ENCODE measurements at places on chromosomes 1 and 21. TPM values are rescaled to one million over a fixed set of nuclear protein-coding genes. Genes with fewer than 3 reads are reported as not detected.

DNA sequence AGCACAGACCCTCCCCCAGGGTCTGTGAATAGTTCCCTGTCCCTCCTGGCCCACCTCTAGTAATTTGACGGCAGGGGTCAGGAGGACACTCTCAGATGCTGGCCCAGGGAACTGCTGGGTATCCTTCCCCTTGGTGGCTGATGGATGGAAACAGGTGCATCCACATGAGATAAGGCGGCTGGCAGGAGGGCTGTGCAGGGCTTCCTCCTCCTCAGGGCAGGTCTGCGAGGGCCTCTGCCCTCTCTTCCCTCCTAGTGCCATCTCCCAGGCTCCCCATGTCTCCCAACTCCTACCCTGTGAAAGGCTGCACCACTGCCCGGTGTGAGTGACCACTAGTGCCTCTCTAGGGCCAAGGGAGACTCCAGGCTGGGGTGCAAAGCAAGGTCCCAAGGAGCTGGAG lies 123.9 kb downstream of the GLIS1 start:
- H3K4me3 ChIP-seq, result no peak overlapping the region
- no peaks in the 10 kb centered on the region for H3K4me1 ChIP-seq
- H3K27me3 ChIP-seq, result no peaks in the 10 kb centered on the region

DNA sequence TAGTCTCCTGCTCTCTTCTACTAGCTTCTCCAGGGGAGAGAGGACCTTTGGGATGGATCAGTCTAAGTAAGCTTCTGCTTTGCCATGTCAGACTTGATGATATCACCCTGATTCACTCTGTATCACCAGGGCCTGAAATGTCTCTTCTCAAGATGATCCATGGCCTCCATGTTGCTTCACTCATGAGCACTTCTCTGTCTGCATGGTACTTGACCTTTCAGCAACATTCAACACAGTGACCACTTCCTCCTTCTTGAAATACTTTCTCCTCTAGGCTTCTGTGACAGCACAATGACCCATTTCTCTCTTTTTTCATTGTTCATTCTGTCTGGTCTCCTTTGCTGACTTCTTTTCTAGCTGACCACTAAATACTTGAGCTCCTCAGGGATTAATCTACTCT lies 35.3 kb upstream of the NGF start:
- H3K36me3 ChIP-seq, result no peaks in the 10 kb centered on the region
- no peak for DNase-seq
- H3K4me1 ChIP-seq, result no peaks in the 10 kb centered on the region
- H3K27ac ChIP-seq, result no peak overlapping the region
- H3K27me3 ChIP-seq, result no peaks in the 10 kb centered on the region
- no peak overlapping the region for H3K4me3 ChIP-seq

TMEM51 gene
- total RNA-seq, result 8.8 TPM

- no peaks in the 10 kb centered on the region for H3K4me1 ChIP-seq
- no peak for DNase-seq
- H3K36me3 ChIP-seq, result no peaks in the 10 kb centered on the region
- H3K4me3 ChIP-seq, result no peak overlapping the region
These were observed 25.4 kb downstream of the ECE1 start for GRCh38 chr1:21264898-21265297.

GRCh38 chr1:17194133-17194475 lies 10.8 kb upstream of the PADI1 start:
- H3K36me3 ChIP-seq, result no peaks in the 10 kb centered on the region
- H3K4me3 ChIP-seq, result no peak overlapping the region
- no peak overlapping the region for H3K27ac ChIP-seq
- no peaks in the 10 kb centered on the region for H3K4me1 ChIP-seq
- DNase-seq, result no peak

GRCh38 chr1:221672239-221672645 lies 69.6 kb downstream of the DUSP10 start:
- H3K4me3 ChIP-seq, result no peak overlapping the region
- no peaks in the 10 kb centered on the region for H3K4me1 ChIP-seq
- H3K36me3 ChIP-seq, result no peaks in the 10 kb centered on the region
- DNase-seq, result no peak

- H3K27ac ChIP-seq, result peak overlapping the region; percentile 34
- DNase-seq, result no peak
- H3K36me3 ChIP-seq, result peaks cover 5% of the 10 kb centered on the region
- no peak overlapping the region for H3K4me3 ChIP-seq
These were observed 2.5 kb downstream of the PHLDA3 start for GRCh38 chr1:201466492-201466891.

DNA sequence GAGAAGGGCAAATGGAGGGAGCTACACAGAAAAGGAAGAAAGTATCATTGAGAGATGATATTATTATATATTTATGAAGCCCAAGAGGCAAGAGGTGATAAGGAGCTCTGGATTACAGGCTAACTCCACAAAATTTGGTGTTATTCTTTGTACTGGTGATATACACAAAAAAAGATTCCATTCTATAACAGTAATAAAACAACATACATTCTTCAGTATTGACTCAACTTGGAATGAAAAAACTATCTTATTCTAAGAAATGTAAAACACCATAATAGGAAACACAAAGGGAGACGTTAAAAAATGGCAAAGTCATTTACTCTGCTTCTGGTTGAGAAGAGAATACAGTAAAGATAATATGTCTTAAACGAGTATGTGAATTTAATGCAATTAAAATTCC lies 99.4 kb downstream of the TEX35 start:
- no peak overlapping the region for H3K4me3 ChIP-seq
- no peak for DNase-seq
- no peaks in the 10 kb centered on the region for H3K36me3 ChIP-seq
- H3K27ac ChIP-seq, result no peak overlapping the region

- H3K4me1 ChIP-seq, result no peaks in the 10 kb centered on the region
- H3K27ac ChIP-seq, result no peak overlapping the region
- peak overlapping the region; percentile 1 for H3K4me3 ChIP-seq
- H3K36me3 ChIP-seq, result no peaks in the 10 kb centered on the region
- DNase-seq, result no peak
- no peaks in the 10 kb centered on the region for H3K27me3 ChIP-seq
These were observed 20.1 kb downstream of the FAAP20 start for GRCh38 chr1:2174348-2175054.

DNA sequence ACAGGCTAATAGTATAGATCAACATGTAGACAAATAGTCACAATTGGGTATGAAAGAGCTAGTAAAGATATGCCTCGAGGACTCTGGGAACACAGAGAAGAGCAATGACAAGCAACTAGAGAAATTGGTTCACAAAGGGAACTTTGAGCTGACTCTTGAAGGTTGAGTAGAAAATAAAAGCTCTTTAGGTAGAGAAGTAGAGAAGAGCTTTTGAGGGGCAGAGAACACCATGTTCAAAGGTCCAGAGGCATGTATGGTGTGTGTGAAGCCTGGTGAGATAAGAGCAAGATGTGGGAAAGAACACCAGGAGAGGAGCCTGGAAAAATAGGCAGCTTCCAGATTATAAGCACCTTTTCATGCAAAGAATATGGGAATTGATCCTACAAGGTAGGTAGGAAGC lies 109.7 kb upstream of the MAGI3 start:
- H3K36me3 ChIP-seq, result no peaks in the 10 kb centered on the region
- no peak for DNase-seq
- no peak overlapping the region for H3K4me3 ChIP-seq
- H3K27me3 ChIP-seq, result no peaks in the 10 kb centered on the region
- H3K27ac ChIP-seq, result no peak overlapping the region

GRCh38 chr21:37622755-37623154 lies 256.2 kb downstream of the DYRK1A start:
- H3K27ac ChIP-seq, result peak overlapping the region; percentile 32
- DNase-seq, result no peak

DNA sequence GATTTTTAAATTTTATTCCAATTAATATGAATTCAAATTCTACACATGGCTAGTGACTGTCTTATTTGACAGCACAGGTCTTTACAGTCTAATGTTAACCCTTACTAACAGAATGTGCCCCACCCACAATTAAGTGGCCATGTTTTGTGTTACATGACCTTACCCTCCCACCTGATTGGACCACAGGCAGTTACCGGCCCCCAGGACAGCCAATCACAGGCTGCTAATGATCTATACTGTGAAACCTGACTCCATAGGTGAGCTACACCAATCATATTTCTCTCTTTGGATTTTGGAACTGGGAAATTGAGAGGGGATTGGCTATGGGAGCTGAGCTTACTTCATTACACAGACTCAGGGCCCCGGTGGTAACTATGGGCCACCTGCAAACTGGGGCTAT lies 27.5 kb downstream of the ZP4 start:
- no peak for DNase-seq
- H3K27me3 ChIP-seq, result peaks cover 2% of the 10 kb centered on the region
- H3K4me1 ChIP-seq, result no peaks in the 10 kb centered on the region
- no peaks in the 10 kb centered on the region for H3K36me3 ChIP-seq
- H3K27ac ChIP-seq, result no peak overlapping the region

DNA sequence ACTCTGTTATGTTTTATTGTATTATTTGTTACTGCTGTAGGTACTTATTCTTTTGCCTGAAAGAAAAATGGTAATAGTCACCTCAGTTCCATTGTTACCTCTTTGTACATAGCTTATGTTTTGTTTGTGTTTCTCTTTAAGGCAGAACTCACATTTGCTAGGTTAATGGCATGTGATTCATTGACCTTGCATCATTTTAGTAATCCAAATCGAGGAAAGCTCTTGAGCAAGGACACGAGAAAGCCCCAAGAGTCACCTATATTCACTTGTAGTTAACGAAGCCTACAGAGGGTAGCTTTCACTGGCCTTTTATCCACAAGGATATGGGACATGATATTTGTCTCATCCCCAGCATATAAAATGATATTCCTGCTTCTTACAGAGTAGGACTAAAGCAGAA lies 1765.2 kb downstream of the NCAM2 start:
- no peak overlapping the region for H3K27ac ChIP-seq
- H3K27me3 ChIP-seq, result no peaks in the 10 kb centered on the region
- H3K36me3 ChIP-seq, result no peaks in the 10 kb centered on the region
- H3K4me1 ChIP-seq, result no peaks in the 10 kb centered on the region
- DNase-seq, result no peak

DNA sequence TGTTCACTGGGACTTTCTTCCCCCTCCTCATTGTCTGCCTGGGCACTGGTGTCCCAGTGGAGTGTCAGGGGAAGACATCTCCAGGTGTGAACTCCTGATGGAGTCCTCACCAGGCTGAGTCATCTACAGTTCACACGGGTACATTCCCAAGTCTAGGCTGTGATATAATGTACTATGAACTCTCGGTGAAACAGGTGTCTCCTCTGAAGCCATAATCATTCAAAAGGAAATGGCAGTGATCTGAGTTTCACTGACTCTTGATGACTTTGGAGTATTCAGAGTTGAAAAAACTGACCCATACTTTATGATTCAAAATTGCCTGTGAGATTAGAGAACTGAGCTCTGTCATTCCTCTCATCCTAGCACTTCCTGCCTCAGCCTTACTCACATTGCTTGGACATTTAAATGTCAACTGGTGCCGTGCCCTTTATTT lies 9.1 kb downstream of the LAMC2 start:
- no peaks in the 10 kb centered on the region for H3K27me3 ChIP-seq
- DNase-seq, result no peak
- H3K4me1 ChIP-seq, result peaks cover 2% of the 10 kb centered on the region
- H3K36me3 ChIP-seq, result no peaks in the 10 kb centered on the region
- no peak overlapping the region for H3K27ac ChIP-seq
- H3K4me3 ChIP-seq, result no peak overlapping the region

DNA sequence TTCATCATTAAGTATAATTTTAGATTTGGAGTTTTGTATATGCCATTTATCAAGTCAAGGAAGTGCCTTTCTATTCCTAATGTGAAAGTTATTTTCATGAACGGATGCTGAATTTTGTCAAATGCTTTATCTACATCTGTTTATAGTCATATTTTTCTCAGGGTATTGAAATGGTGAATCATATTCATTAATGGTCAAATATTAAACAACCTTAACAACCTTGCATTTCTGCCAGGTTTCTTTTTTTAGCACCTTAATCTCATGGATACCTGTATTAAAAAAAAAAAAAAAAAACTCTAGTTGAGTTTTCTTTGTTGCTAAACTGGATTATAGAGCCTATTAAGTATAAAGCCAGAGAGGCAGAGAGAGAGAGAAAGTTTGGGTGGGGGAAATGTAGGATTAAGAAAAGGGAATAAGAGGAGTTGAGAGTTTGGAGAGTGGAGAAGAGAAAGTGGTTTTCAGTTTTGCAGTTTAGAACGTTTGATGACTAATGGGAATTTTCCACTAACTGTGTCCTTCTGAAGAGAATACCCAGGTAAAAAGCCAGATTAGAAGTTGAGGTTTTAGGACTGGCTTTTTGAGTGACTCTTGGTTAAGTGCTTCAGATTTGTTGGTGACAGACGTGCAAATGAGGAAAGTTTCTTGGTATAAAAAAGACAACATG lies 305.0 kb downstream of the HLX start:
- DNase-seq, result no peak
- H3K4me3 ChIP-seq, result no peak overlapping the region
- no peaks in the 10 kb centered on the region for H3K36me3 ChIP-seq
- H3K27ac ChIP-seq, result no peak overlapping the region
- H3K4me1 ChIP-seq, result no peaks in the 10 kb centered on the region
- no peaks in the 10 kb centered on the region for H3K27me3 ChIP-seq

RNF186 gene
- total RNA-seq, result not detected

DNM3 gene
- 5.1 TPM for total RNA-seq

KRTAP13-1 gene
- not detected for total RNA-seq

OR2M3 gene
- total RNA-seq, result not detected

GRCh38 chr1:225933072-225933471 lies 7.9 kb downstream of the LEFTY2 start:
- no peaks in the 10 kb centered on the region for H3K36me3 ChIP-seq
- H3K27me3 ChIP-seq, result no peaks in the 10 kb centered on the region
- no peak overlapping the region for H3K4me3 ChIP-seq
- no peak overlapping the region for H3K27ac ChIP-seq

HTR1D gene
- not detected for total RNA-seq

GRCh38 chr1:229067546-229067945 lies 203.4 kb upstream of the RAB4A start:
- no peak overlapping the region for H3K27ac ChIP-seq
- no peaks in the 10 kb centered on the region for H3K4me1 ChIP-seq
- no peak overlapping the region for H3K4me3 ChIP-seq
- no peaks in the 10 kb centered on the region for H3K27me3 ChIP-seq
- no peak for DNase-seq

WDR64 gene
- total RNA-seq, result not detected

DNA sequence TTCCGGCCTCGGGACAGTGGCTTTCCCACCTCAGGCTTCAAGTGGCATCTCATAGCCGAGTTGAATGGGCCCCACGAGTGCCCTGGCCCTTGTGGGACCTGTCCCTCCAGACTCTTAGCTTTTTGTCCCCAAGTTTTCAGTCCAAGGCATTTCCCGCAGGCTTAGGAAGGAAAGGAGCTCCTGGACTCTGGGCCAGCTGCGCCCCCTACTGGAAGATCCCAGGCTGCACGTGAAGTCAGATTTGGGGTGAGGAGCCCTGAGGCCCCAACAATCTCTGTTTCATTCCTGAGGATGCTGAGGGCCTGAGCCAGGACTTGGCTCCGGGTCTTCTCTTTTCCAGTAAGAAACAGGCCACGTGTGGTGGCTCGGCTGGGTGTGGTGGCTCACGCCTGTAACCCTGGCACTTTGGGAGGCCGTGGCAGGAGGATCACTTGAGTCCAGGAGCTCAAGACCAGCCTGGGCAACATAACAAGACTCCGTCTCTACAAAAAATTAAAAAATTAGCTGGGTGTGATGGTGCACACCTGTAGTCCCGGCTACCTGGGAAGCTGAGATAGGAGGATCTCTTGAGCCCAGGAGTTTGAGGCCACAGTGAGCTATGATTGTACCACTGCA lies 67.4 kb downstream of the ARHGEF10L start:
- H3K4me1 ChIP-seq, result no peaks in the 10 kb centered on the region
- DNase-seq, result peak; percentile 83
- H3K27me3 ChIP-seq, result no peaks in the 10 kb centered on the region
- no peak overlapping the region for H3K4me3 ChIP-seq
- peak overlapping the region; percentile 55 for H3K27ac ChIP-seq

Measured in aorta (tissue), 5 donors.